ENCODE measurements at places on chromosomes 2 and 18.
A peak's percentile ranks its signal among the peaks of the same experiment; 100 is the strongest.

DNA sequence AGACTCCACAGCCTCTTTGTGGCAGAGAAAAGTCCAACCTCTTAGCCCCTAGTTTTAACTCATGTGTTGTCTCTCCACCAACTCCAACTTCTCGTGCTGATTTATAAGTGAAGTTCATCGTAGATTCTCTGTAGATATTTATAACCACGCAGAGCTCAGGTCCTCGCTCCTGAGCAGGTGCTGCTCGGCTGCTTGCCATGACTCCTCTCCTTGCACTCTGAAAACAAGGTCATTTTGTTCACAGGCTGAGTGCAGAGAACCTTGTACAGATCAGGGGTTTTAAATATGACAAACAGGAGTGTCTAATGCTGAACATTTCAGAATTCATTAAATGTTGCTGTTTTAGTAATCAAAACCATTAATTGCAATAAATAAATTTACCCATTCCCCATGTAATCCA lies 330.8 kb upstream of the GYPC start:
- DNase-seq, result no peak

DNA sequence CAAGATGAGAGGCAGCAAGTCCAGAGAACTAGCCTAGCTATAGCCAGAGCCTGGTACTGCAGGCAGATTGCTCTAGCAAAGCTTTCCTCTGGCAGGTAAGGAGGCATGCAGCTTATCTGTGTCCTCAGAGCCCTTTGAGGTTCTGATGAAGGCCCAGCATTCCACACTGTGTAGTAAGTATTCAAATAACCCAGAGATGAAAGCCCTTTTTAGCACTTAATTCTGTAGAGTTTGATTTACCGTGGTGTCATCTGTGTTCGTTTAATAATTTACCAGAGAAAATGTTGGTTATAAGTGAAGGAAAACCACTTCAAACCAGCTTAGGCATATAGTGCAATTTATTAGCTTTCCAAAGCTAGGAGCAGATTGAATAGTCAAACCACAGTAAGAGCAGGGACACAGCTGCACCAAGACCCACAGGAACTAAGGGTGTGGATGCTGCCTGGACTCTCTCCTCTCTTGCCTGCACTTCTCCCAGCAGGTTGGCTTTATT lies 226.6 kb downstream of the BABAM2 start:
- DNase-seq, result no peak

- no peak for DNase-seq
Measured at GRCh38 chr2:200471324-200471848, 38.5 kb downstream of the KCTD18 start.

DNA sequence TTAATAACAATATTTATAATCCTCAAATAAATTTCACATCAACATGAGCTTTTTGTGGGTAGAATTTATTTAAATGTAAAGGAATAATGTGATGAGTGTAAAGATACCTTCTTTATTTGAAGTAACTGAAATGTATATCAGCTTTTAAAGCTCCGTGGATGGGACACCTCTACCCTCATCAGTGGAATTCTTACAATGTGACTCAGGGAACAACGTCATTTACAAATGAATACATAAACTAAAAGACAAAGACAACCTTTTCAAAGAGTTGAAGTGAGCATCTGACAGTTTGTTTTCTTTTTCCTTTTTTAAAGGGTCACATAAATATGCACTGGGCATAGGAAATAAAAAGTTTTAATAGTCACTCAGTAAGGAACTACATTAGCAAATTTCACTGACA lies 1127.0 kb upstream of the CRIM1 start:
- no peak for DNase-seq

DNA sequence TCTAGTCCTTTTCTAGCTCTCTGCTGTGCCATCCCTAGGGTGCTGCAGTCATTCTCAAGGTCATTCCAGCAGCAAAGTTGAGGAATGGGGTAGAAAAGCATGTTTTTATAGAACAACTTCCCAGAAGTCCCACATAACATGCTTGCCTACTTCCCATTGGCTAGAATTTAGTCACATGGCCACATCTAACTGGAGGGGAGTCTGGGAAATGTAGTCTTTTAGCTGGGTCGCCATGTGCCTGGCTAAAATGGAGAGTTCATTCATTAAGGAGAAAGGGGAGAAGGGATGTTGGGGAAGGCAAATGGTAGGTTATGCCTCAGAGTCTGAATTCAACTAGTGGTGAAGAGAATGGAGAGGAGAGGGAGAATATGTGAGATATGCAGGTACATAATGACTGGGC lies 85.7 kb downstream of the SLC4A3 start:
- no peak for DNase-seq

- no peak for DNase-seq
Measured at GRCh38 chr18:59015531-59016152, 124.0 kb upstream of the SEC11C start.

DNA sequence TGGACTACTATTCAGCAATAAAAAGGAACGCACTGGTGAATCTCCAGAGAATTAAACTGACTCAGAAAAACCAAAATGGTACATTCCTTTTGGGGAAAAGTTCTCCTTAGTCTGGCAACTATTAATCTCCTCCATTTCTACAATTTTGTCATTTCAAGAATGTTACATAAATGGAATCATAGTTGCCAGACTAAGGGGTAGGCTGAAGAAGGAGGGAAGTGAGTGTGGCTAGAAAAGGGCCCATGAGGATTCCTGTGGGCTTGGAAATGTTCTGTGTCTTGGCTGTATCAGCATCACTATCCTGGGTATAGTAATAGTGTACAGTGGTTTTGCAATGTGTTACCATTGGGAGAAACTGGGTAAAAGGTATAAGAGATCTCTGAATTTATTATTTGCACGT lies 72.4 kb downstream of the ZAP70 start:
- no peak for DNase-seq

GRCh38 chr2:161161074-161161706 lies 962 bp downstream of the TANK start:
- no peak for DNase-seq

DNA sequence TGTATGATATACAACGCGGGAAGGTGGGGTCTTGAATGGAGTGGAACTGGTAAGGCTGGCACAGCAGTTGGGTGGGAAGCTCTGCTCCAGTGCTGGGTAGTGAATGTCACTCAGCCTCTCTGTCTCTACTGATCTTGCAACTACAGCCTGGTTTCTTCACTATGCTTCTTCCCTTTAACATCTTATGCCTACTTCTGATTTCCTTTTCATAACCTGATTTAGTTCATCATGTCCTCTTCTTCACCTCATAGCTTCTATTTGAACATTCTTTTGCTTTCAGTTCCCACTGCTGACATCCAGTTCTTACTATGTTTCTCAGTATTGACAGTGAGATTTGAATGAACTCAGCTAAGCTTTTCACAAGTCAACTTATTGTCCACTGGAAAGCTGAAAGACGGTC lies 286.2 kb downstream of the ARL6IP6 start:
- DNase-seq, result no peak

- DNase-seq, result peak; percentile 87
Measured at GRCh38 chr2:240435457-240435947, at the start of gene GPC1. TSS of gene GPC1 (plus strand) at chr2:240435663. CDS start at chr2:240435919, 256 bp downstream.

DNA sequence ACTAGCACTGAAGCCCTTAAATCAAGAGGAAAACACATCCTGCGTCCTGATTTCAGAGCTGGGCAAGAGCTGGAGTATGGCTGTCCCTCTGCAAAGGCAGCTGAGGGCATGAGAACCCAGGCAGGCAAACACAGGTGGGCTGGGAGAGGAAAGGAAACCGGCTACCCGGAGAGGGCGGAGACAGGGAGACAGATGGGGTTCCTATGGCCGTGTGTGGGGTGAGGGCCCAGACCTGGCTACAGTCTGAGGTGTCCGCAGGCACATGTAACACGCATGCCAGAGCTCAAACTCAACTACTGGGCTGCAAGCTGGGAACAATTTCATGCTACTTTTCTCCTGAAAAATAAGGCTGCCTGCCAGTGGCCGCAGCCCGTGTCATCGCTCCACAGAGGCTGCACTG lies 2.7 kb downstream of the COPS9 start:
- no peak for DNase-seq

DNA sequence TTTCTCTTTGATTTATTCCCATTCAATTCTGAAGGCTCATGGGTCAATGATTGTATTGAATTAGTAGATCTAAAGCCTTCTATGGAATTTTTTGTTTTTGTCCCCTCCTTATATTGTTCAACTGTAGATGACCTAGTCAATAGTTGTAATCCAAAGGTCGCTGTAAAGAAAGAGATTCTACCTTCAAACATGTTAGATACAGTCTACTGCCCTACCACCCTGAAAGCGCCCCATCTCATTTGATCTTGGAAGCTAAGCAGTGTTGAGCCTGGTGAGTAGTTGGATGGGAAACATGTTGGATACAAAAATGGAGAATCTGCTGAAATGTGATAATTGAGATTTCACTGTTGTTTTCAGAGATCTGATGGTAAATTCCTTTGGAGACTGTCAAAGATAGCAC lies 63.0 kb downstream of the PPP1R1C start:
- no peak for DNase-seq

GRCh38 chr2:69538872-69539548 lies 101.8 kb upstream of the NFU1 start:
- DNase-seq, result no peak

DNA sequence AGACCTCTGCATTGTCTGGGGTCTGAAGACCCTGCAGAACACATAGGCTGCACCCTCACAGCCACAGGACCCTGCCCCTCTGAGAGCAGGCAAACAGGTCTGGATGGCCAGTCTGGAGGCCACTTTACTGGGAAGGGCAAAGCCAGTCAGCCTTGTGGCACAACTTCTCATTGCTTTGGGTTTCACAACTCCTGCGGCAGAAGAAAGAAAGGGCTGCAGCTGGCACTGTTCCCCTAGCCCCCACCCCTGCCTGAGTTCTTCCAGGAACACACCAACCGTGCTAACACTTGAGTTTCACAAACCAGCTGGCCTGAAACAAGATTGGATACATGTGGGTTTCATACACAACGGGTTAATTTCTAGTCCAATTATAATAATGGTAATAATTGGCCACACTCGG lies 276.5 kb upstream of the MGAT5 start:
- no peak for DNase-seq

DNA sequence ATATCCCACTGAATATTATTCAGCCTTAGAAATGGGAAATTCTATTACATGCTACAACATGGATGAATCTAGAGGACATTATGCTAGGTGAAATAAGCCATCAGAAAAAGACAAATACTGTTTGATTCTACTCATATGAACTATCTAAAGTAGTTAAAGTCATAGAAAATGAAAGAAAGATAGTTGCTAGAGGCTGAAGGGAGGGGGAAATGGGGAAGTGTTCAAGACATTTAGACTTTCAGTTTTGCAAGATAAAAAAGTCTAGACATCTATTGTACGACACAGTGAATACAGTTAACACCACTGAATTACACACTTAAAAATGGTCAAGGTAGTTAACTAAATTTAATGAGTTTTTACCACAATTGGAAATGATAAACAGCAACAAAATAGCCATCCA lies 835.9 kb upstream of the CHAC2 start:
- no peak for DNase-seq

- no peak for DNase-seq
Measured at GRCh38 chr18:25704494-25704893, 352.5 kb upstream of the ZNF521 start.

DNA sequence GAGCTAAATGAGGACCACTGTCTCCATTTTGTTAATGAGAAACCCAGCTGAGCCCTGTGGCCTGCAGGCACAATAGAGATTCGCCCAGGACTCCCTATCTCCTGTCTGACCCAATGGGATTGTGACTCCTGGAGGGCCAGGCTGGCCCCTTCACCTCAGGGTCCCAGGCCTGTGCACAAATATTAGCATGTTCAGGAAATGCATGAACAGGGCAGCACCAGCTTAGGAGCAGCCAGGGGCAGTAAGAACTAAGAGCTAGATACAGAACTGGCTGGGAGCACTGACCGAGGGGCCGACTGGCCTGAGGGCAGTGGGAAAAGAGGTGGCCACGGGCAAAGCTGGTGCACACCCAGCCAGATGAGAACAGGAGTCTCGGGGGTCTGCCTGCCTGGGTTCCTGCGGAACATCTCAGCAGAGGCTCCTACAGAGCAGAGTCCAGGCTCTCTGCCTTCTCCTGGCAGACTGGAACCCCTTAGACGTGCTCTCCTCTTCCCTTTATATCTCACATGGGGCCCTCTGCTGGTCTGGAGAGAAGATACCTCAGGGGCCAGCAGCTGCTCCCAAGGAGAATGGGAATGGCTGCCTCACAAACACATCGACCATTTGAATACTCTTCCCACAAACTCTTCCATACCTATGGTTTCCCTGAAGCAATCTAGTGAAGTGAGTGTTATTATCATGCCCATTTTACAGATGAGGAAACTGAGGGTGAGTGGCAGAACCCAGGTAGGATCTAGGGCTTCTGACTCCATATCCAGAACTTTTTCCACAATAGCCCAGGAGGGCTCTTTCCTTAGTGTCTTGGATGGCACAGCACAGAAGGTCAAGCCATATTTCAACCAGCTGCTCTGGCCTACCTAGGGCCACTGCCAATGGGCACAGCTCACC lies 77.6 kb upstream of the OTOF start:
- DNase-seq, result no peak

DNA sequence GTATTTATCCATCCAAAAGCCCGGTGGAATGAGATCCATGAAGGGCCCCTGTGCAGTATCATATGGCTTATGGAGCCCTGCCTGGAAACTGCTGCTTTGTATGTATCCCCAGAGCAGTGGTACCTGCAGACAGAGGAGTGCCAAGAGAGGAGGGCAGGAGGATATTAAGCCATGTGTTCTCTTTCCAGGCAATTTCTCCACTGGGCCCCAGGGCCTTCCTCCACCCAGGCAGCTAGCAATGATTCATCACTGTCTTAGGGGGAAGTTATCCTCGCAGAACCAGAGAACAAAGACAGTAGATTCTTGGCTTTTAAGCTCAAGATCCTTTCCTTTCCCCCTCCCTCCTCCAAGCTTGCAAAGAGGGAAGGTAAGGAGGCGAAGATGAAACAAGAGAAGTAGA lies 98.1 kb downstream of the LRRC30 start:
- no peak for DNase-seq

GRCh38 chr18:5036523-5036922 lies 160.5 kb downstream of the AKAIN1 start:
- DNase-seq, result no peak

DNA sequence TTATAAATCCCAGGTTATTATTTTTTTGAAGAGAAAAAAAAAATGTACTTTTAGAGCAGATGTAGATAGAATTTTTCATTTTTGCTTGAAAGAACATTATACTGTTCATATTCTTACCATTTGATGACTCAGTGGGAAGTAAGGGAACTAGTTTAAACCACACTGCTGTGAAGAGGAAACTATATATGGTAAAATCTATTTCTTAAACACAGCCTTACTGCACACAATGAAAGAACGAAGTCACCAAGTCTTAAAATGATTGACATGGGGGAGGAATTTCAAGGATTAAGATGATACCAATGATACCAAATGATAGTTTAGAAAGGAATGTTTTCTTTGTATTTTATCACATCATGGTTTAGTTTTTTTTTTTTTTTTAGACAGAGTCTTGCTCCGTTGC lies 5.0 kb downstream of the ACTR2 start:
- no peak for DNase-seq

- peak; percentile 58 for DNase-seq
Measured at GRCh38 chr2:27262379-27263286, at the start of gene SLC30A3. TSS of gene SLC30A3 (minus strand) at chr2:27263047. CDS start at chr2:27262906, 141 bp downstream.

GRCh38 chr2:48529676-48530032 lies 300 bp upstream of the STON1 start:
- DNase-seq, result no peak

All from NCI-H1930 (cell line).